ENCODE measurements at places on chromosomes 6 and 20.

- DNase-seq, result no peak
These were observed 61.6 kb downstream of the ALDH8A1 start for GRCh38 chr6:134888316-134888715.

DNA sequence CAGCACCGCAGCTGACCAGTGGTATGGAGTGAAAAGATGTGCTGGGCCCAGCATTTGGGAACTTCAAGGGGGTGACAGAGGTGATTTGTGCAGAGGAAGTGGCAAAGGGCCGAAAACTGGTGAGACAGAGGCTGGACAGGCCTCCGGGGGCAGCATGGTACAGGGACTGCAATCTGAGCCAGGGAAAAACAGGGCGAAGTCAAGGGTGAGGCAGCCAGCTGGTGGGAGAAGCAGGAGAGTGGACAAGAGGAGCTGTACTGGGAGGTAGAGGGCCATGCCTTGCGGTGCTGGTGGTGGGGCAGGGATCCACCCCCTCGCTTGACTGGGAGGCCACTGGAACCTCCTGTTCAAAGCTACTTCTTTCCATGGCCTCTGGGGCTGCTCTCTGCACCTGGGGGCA, 7.3 kb upstream of the GFRA4 start:
- DNase-seq, result peak; percentile 59

GRCh38 chr6:168377484-168377855, 57.9 kb upstream of the DACT2 start:
- DNase-seq, result no peak

DNA sequence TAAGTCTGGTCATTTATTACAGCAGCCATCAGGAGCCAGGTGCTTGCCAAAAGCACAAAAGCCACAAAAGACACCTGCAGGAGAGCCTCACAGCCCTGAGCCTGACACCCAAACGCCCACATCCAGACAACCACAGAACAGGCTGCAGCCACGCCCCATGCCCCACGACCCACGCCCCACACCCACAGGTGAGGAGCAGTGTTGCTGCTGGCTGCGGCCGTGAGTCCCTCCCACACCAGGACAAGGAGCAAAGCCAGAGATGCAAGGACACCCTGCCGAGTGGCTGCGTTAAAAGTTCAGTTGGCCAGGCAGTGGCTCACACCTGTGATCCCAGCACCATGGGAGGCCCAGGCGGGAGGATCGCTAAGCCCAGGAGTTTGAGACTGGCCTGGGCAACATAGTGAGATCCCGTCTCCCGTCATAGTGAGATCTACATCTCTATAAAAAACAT, 43.0 kb downstream of the SLC2A4RG start:
- DNase-seq, result no peak

GRCh38 chr6:7196685-7197283, 89.0 kb downstream of the RREB1 start:
- DNase-seq, result no peak

- no peak for DNase-seq
These were observed 188.2 kb upstream of the ASCC3 start for GRCh38 chr6:101069191-101069795.

GRCh38 chr20:35607003-35607735, 8.5 kb upstream of the SPAG4 start:
- no peak for DNase-seq

GRCh38 chr6:39173270-39173669, 56.0 kb downstream of the KCNK5 start:
- no peak for DNase-seq

DNA sequence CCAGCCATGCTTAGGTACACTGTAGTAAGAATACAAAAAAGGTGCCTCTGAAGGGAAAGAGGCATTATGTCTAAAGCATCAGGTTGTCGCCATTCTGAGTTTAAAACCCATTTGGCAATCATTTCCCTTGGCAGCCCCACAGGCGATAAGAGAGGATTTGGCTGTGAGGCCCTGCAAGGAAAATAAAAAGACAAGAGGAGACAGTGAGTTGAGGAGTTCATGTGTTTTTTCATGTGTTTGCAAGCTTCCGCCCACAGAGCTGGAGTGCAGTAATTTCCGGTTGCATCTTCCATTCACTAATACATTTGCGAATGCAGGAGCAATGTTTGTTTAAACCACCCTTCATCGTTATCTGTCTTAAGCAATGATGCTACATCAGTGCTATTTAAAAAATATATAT, 138.5 kb upstream of the SOX4 start:
- no peak for DNase-seq

DNA sequence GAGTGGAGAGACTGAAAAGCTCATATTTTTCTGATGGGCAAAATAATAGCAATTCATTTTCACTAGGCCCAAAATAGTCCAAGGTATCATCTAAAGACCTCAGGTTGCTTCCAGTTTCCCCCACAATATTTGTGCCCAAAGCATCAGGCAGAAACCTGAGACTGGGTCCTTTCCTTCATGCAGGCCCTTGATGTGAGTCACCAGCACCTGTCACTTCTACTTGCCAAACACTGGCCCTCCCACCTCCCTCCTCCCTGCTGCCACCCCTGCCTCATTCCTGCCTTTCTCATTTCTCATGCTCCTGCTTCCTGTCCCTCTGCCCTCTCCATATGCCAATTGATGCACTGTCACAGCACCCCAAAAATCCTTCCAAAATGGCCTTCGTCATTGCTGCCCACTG, 230.4 kb upstream of the CST7 start:
- peak; percentile 35 for DNase-seq

DNA sequence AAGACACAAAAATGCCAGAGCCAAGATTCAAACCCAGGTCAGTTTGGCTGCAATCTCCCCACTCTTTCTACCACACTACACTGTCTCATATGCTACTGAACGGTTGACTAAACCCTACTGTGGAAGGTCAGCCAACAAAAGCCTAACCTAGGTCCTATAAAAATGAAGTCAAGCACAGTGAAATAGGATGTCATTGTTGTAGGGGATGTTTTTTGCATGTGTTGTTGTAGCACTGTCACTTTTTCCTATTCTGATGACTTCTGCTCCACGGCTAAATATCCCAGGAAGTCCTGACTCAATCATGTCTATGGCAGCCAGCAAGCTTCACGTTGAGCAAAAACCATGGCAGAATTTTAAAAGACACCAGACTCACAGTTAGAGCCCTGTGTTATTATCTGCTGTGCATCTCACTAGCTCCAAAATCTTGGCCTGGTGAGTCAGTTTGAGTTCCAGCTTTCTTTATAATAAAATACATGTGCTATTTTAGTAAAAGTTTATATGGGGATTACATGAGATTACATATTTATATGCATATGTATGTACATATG, 322.1 kb upstream of the NT5E start:
- DNase-seq, result no peak

DNA sequence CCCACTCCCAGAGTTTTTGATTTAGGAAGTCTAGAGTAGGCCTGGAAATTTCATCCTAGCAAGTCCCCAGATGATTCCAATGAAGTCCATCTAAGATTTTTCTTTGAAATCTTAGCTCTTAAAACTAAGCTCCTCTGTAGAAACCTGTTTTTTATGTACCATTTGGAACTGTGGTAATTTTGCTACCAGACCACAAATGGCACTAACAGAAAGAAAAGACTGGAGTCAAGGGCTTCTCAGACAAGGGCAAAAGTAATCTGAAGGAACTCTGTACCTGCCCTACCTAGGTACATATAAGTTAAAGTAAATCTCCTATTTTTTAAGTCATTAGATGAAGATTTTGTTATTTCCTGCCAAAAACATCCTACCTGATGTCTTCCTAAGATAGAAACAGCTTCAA, 155.0 kb upstream of the HTR1E start:
- DNase-seq, result no peak

DNA sequence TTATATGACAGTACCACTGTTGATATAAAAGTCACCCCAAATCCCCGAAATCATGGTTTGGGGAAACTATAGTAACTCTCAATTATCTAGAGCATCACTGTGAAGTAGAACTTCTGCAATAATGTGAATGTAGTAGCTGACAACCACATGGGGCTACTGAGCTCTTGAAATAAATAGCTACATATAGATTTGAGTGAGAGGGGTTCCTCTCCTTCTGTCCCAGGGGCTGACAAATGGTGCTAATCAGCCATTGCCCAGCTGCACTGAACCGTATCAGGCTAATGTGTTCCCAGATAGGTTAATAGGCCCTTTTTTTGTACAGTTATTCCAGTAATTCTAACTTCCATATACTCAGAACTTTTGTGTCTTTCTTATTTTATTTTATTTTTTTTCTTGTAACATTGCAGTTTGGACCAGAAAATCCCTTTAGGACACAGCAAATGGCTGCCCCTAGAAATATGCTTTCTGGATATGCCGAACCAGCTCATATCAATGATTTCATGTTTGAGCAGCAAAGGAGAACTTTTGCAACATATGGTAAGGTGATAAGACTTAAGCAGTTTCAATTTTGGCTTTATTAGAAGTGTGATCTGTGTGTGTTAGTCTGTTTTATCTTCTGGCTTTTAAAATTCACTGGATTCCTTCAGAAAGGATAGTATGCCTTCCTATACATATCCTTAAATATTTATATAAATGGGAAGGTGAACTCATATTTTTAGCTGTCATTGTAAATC, 21.1 kb downstream of the CDC40 start:
- DNase-seq, result no peak

Measured in SHP77 treated with DMSO at 0.1 percent for 48 hours (cell line).